Activated T-helper 1 cell treated with Interleukin-2 at 50 U/mL for 16 hours (primary cell): ENCODE measurements at places on chromosomes 7 and 10.

DNA sequence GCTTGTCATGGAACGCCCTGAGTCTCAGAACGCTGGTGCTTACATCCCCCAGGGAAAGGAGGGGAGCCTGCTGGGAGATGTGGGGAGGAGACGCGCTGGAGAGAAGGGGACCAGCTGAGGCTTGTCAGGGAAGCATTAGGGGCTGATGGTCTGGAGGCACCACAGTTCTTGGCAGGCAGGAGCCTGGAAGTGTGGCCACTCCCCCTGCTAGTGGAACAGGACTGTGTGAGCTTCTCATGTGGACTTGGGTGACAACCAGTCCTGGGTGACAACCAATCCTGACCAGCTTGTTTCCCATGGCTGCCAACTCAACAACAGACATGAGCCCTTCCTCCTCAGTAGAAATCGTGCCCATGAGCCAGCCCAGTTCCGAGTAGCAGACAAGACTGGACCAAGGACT lies 87.8 kb downstream of the SPDYE5 start:
- no peak for DNase-seq

DNA sequence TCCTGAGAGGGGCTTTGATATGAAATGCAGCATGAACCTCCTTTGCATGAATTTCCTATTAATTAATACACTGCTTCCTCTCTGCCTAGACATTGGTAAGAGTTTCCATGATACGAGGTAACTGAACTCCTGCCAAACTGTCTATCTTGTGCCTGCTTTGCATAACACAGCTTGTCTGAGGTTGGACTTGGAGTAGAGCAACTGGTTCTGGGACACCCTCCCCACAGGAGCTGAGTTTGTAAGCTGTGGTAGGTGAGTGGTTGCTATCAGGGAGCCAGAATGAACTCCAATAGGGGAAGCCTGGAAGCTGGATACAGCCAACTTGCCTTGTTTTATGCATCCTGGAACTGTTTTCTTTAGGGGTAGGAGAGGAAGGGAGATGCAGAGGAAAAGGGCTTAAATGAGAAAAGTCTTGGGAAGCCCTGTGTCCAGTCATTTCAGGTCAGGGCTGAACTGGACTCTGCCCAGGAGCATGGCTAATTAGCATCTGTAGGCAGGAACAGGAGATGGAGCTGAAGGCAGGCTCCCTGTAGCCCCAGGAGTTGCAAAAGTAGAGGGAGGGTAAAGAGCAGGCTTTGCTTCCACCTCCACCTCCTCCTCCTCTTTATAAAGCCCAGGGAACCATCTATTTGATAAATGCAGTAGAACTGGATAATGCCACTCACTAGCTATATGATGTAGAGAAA lies 73.2 kb upstream of the GPR158 start:
- no peak for DNase-seq

GRCh38 chr7:8435095-8435494 lies 1.7 kb downstream of the NXPH1 start:
- no peak for DNase-seq

DNA sequence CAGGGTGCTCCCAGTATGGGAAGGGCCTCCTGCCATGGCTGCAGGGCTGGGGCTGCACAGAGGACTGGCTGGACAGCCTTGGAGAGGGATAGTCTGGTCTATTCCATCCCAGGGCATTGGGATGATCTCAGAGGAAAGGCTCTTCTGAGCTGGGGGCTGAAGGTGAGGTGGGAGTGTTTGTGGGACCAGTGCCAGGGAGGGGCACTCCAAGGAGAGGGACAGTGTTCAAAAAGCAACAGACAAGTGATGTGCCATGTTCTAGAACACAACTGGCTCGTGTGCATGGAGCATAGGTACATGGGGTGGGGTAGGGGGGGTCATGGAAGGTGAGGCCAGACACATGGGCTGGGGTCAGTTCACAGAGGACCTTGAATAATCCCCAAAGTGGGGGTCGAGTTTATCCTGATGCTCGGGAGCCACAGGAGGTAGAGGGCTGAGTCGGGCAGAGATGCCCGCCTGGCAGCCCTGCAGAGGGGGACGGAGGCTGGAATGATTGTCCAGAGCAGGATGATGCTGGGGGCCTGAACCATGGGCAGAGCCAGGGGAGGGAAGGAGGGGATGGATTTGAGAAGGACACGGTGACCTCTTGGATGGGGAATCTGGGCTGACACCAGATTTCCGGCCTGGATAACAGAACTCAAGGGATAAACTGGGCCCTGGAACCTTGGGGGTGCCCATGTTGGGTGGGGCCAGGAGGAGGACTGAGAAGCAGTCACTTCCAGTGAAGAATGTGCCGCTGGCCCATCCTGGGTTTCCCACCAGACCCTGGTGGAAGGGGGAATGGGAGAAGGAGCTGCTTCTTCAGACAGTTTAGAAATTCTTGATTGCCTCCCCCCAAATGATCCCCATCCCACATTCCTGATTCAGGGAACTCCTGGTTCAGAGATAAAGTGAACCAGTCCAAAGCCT lies 50.4 kb downstream of the NEURL1 start:
- DNase-seq = no peak

DNA sequence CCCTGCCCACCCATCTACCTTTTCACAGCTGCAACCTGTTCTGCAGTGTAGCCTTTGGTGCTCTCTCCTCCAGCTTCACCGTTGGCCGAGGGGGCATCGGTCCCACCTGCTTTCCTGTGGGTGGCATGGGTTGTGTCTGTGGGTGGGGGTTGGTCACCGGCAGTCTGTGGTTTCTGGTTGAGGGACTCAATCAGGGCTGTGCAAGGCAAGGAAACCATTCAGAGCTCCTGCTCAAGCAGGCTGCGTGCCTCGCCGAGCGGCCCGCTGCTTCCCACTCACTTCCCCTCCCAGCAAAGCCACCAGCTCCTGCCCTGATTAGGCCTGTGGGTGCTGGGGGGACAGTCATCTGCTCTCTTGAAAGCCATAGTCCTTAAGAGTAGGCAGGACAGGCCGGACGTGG lies 9.8 kb downstream of the DNAJB12 start:
- DNase-seq = no peak

GRCh38 chr10:48817141-48817540 lies 122.5 kb downstream of the LRRC18 start:
- DNase-seq = no peak

DNA sequence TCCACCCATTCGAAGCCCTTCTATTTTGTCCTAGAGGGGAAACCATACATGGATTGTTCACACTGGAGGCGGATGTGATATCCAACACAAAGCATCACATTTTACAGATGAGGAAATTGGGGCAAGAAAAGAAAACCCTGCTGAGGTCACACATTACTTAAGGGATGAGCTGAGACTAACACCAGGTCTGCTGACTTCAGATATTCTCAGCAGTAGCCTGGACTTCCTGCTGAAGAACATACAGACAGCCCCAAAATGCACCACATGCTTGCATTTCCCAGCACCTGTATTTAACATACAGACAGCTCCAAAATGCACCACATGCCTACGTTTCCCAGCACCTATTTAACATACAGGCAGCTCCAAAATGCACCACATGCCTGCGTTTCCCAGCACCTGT lies 11.2 kb downstream of the GIMAP5 start:
- no peak for DNase-seq

- DNase-seq = no peak
Observed at GRCh38 chr10:126673565-126673964, 3.1 kb upstream of the C10orf90 start.

- no peak for DNase-seq
Observed at GRCh38 chr10:47363781-47364180, 15.6 kb downstream of the RBP3 start.

- DNase-seq = no peak
Observed at GRCh38 chr10:17606547-17607040, 10.6 kb downstream of the HACD1 start.

- no peak for DNase-seq
Observed at GRCh38 chr7:2299131-2299829, 15.0 kb downstream of the SNX8 start.

GRCh38 chr10:103660364-103661197 lies 167.1 kb downstream of the NEURL1 start:
- DNase-seq = no peak

GRCh38 chr10:105538874-105539273 lies 897.8 kb downstream of the SORCS3 start:
- DNase-seq = no peak

- no peak for DNase-seq
Observed at GRCh38 chr7:47836503-47837202, 111.6 kb downstream of the PKD1L1 start.

DNA sequence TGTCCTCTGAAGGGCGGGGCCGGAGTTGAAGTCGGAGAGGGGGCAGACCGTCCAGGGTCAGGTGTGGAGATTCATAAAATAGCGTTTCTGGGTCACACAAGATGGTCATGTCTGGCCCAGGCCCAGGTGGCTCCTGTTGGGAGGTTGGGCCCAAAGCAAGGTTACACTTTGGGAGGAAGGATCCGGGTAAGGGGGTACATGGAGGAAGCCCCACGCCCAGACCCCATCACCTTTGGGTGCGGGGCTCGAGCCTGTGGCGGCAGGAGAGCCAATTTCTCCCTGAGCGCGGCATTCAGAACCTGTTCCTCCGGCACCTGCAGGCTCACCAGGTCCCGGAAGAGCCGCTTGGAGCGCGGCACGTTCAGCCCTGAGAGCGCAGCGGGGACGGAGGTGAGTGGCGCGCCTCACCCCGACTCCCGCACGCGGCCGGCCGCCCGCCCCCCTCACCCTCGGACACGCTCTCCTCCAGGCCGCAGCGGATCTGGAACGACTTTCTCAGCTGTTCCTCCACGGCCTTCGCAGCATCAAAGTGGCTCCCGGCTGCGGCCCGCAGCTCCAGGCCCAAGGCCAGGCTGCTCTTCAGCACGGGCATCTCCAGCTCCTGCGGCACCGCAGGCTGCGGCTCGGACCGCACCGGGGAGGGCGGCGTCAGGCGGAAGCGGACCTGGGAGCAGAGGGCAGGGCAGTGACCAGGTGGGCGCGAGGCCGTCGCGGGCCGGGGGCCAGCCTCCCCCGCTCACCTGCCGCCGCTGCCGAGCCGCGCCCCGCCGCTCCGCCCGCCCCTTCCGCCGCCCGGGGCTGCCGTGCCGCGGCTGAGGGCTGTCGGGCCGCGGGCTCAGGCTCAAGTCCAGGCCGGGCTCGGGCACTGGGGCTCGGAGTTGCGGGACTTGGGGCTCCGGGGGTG lies 644 bp downstream of the PPP1R35 start:
- DNase-seq = peak; percentile 42

- DNase-seq = no peak
Observed at GRCh38 chr7:36606976-36607720, 117.1 kb downstream of the AOAH start.

DNA sequence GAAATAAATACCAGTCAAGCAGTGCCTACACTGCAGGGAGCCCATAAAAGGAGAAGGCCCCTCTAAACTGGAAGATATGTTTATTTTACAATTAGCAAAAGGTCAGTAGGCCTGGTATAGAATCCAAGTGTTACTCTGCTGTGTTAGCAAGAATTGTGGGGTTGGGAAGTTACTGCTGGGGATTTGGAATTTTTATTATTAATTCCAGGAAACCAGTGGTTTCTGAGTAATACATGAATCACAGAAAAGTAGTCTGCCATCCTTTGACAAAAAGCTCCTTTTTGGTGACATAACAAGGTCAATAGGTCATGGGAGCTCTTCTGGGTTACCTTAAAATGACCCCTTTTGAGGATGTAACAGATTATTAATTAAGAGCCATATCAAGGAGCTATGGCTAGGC lies 67.4 kb downstream of the ZNF92 start:
- no peak for DNase-seq

- no peak for DNase-seq
Observed at GRCh38 chr7:155752756-155753445, 59.4 kb downstream of the SHH start.

GRCh38 chr10:6918305-6918704 lies 338.2 kb upstream of the PRKCQ start:
- peak; percentile 14 for DNase-seq

GRCh38 chr10:47248386-47249090 lies 51.5 kb upstream of the GDF10 start:
- no peak for DNase-seq

GRCh38 chr10:58715061-58715460 lies 202.4 kb downstream of the BICC1 start:
- no peak for DNase-seq

- DNase-seq = no peak
Observed at GRCh38 chr10:63819753-63820329, 298.6 kb downstream of the REEP3 start.

DNA sequence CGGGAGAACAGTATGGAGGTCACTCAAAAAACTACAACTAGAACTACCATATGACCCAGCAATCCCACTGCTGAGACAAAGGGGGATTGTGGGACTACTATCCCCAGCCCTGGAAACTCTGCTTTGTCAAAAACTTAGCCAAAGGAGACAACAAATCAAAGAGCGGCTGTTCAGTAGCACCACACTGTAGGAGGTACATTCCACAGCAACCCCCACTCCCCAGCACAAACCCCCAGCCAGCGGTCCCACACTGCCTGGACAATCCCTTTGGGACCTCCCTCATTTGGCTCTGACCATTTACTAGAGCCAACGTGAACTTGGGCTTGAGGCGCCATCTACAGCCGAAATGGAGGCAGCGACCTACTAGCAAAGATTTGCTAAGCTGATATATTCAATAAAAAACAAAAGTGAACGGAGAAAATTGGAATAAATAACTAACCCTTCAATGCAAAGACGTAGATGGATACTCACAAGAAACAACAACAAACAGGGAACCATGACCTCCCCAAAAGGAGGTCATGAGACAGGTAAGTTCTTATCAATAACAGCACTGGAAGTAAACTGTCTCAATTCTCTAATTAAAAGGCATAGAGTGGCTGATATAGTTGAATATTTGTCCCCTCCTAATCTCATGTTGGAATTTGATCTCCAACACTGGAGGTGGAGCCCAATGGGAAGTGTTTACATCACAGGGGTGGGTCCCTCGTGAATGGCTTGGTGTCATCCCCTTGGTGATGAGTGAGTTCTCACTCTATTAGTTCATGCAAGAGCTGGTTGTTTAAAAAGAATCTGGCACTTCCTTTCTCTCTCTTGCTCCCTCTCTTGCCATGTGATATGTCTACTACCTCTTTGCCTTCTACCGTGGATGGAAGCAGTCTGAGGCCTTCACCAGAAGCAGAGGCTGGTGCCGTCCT lies 119.0 kb upstream of the KCNMA1 start:
- no peak for DNase-seq

DNA sequence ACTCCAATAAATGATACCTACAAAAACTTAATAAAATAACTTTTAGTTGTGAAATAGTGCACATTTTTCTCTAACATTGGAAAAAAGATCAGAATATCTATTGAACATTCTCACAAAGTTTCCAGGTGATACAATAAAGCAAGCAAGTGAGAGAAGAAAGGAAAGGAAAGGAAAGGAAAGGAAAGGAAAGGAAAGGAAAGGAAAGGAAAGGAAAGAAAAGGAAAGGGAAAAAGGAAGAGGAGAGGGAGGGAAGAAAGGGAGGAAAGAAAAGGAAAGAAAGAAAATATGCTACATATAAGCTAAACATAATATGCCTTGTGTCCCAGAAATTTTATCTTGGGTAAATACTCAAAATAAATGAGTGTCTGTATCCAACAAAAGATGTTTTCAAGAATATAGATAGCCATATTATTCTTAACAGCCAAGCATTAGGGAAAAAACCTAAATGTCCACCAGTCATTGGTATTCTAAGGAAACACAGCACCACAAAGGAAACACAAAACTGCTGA lies 510.2 kb upstream of the ZWINT start:
- DNase-seq = no peak

- DNase-seq = no peak
Observed at GRCh38 chr10:126663328-126663727, 7.2 kb downstream of the C10orf90 start.
